ENCODE measurements at places on chromosomes 6 and 20.

GRCh38 chr20:62657956-62658355 lies 15.7 kb downstream of the SLCO4A1 start:
- DNase-seq = no peak
- no peak overlapping the region for H3K4me3 ChIP-seq
- no peaks in the 10 kb centered on the region for H3K4me1 ChIP-seq

- no peaks in the 10 kb centered on the region for H3K36me3 ChIP-seq
- peaks cover 3% of the 10 kb centered on the region for H3K4me1 ChIP-seq
- no peak for DNase-seq
- peak overlapping the region; percentile 11 for H3K27ac ChIP-seq
- no peak overlapping the region for H3K4me3 ChIP-seq
Observed at GRCh38 chr20:35776513-35777101, 4.8 kb downstream of the PHF20 start.

DNA sequence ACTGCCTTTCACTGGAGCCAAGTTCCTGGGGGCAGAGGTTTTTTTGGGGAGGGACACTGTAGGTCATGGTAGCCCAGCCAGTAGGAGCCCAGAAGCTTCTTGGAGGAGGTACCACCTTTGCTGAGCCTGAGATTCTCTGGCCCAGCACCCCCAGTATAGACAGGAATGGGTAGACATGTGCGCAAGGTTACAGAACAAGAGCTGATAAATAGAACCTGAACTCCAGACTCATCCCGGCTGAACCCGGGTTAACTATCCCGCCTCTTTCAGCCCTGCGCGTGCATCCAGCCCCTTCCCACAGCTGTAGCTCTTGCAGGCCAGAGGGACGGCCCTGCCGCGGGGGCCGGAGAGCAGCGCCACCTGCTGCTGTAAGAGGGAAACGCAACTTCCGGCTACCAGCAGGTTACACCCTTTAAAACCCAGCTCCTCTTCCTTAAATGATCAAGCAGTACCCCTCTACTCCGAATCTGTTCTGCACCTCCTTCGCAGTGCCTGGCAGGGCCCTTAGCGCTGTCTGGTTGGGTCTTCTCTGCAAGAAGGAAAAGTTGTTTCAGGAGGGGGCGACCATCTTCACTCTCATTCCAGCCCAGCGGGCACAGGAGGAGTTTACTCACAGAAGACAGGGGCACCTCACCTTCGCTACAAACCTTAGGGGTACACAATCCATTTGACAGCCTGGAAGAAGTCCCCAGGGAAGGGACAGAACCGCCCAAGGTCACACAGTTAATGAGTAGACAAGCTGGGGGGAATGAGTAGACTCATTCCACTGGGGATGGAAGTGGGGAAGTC lies 7.5 kb downstream of the SRXN1 start:
- H3K4me3 ChIP-seq = no peak overlapping the region
- DNase-seq = peak; percentile 86
- peaks cover 3% of the 10 kb centered on the region for H3K36me3 ChIP-seq
- no peaks in the 10 kb centered on the region for H3K27me3 ChIP-seq

GRCh38 chr6:3414327-3415081 lies 42.3 kb downstream of the SLC22A23 start:
- H3K27me3 ChIP-seq = no peaks in the 10 kb centered on the region
- H3K4me3 ChIP-seq = no peak overlapping the region
- peak; percentile 79 for DNase-seq
- H3K4me1 ChIP-seq = peaks cover 10% of the 10 kb centered on the region

GRCh38 chr20:17620371-17621228 lies 50.7 kb downstream of the DSTN start:
- no peak overlapping the region for H3K27ac ChIP-seq
- no peaks in the 10 kb centered on the region for H3K27me3 ChIP-seq
- no peak overlapping the region for H3K4me3 ChIP-seq
- no peak for DNase-seq
- H3K4me1 ChIP-seq = no peaks in the 10 kb centered on the region

DNA sequence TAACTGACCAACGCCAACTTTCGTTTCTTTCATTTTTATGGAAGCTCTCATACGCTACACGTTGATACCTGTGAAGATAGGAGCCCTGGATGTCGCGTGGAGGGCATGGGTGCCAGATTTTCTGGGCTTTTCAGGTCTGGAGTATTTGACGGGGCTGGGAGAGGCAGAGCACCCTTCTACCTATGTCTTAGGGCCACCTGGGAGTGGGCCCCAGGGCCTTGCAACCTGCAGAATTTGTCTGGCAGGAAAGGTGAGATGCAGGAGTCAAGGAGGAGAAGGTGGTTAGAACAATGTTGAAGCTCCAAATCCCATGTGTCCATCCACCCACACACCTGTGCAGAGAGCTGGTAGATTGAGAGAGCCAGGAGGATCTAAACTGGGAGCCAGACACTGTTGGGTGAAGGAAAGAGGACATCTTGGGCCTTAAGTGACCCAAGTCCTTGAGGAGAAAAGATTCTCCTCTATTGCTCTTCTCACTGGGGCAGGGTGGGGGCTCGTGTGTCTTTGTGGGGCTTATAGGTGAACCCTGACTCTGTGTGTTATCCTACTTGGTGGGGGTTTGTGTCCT lies 27.4 kb upstream of the PCMTD2 start:
- no peak overlapping the region for H3K27ac ChIP-seq
- DNase-seq = no peak
- peaks cover 2% of the 10 kb centered on the region for H3K4me1 ChIP-seq
- no peaks in the 10 kb centered on the region for H3K36me3 ChIP-seq

DNA sequence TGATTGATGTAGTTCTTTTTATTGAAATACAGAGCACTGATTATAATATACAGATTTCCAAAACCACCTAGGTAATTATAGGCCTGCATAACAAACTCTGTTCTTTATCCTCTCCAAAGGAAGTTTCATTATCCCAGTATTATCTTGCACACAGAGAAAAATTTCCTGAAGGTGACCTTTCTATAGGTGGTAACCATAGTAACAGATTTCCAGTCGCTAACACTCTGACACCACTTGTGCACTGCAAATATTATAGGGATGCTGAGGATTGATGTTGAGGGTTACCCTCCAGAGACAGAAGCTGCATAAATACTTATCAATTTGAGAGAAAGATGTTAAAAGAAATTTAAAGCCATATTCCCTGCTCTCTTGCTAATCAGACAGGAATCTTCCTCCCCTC lies 274.5 kb upstream of the NRSN1 start:
- no peaks in the 10 kb centered on the region for H3K36me3 ChIP-seq
- no peak for DNase-seq
- no peak overlapping the region for H3K4me3 ChIP-seq
- no peak overlapping the region for H3K27ac ChIP-seq
- H3K4me1 ChIP-seq = no peaks in the 10 kb centered on the region

DNA sequence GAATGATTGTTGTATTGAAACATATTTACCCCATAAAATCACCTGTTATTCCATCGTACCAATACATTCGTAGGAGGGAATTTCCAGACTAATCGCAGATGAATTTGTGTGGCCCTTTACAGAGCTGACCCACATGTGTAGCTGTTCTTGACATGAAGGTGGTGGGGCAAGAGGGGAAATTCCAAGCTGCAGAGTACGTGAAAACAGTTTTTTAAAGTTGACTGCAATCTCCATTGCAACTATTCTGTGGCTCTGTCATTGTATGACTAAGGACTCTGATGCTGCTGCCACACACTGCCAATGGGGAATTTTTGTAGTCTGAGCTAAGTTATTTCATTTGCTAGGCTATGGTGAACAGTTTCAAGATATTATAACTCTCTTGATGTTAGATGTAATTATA lies 46.4 kb upstream of the ADTRP start:
- H3K27me3 ChIP-seq = no peaks in the 10 kb centered on the region
- DNase-seq = no peak
- no peaks in the 10 kb centered on the region for H3K4me1 ChIP-seq
- H3K36me3 ChIP-seq = no peaks in the 10 kb centered on the region
- no peak overlapping the region for H3K27ac ChIP-seq

DNA sequence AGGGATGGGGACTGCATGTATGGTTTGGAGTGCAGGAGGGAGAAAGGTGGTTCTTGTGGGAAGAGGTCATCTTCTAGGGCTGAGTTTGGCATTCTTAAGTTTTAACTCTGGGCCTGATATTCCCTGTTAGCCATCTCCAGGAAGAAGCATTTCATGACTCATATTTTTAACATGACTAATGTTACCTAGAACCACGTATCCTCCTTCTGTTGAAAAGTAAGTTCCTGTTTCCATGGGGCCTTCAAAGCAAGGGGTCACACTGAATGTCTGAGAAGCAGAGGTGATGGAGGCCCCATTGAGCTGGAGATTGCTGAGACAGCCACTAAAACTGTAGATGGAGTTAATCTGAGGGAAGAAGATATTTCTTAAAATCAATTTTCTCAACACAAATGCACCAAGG lies 30.2 kb downstream of the FAM229B start:
- no peak overlapping the region for H3K4me3 ChIP-seq
- H3K27ac ChIP-seq = no peak overlapping the region
- H3K4me1 ChIP-seq = no peaks in the 10 kb centered on the region
- H3K36me3 ChIP-seq = no peaks in the 10 kb centered on the region

DNA sequence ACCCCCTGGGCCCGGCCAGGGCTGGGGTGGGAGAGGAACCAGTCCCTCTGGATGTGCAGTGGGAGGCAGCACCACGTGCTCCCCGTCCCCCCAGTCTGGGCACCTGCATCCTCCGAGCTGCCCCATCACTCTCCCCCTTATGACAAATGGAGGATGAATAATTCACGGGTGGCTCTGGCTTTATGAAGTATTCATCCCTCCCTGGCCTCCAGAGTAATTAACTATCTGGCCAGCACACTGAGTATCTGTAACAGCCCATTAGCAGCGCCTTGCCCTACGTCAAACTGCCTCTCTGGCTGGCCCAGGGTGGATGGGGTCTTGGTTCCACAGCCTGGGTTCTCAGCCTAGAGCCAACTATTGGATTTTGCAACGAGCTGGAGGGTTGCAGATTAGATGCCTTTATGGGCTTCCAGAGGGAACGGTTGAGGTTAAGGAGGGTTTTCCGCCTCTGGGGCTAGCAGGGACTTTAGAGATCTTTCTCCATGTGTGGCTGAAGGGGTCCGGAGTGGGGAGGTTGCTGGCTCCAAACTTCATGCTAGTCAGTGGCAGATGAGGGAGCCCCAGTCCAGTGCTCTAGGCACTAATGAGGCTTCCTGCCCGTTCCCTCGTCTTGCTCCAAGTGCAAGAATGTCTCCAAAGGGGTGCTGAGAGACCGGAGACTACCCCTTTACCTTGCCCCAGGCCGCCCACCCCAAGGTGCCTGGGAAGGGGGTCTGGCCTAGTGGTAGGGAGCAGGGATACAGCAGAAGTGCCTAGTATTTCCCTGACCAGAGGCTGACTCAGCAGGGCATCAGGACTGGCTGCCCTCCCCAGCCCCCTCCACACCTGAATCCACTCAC lies 53.5 kb upstream of the MLN start:
- no peak for DNase-seq
- H3K36me3 ChIP-seq = no peaks in the 10 kb centered on the region
- H3K4me3 ChIP-seq = no peak overlapping the region
- no peak overlapping the region for H3K27ac ChIP-seq
- no peaks in the 10 kb centered on the region for H3K27me3 ChIP-seq
